Naive thymus-derived CD4-positive, alpha-beta T cell (primary cell): ENCODE measurements at places on chromosomes 2 and 18. TPM values are rescaled to one million over a fixed set of nuclear protein-coding genes. Genes with fewer than 3 reads are reported as not detected.

The CFAP65 gene
- not detected for total RNA-seq

The ASXL2 gene
- 48.7 TPM for total RNA-seq

The APCDD1 gene
- 0.81 TPM for total RNA-seq

The SULT1C2 gene
- not detected in 2 replicates for total RNA-seq

The CD8B2 gene
- total RNA-seq = 0.64 TPM

The RAB27B gene
- 2.3 and 4.0 TPM in 2 replicates for total RNA-seq

The SLC19A3 gene
- not detected for total RNA-seq
